ENCODE measurements at places on chromosomes 7 and 10. TPM values are rescaled to one million over a fixed set of nuclear protein-coding genes. Genes with fewer than 3 reads are reported as not detected.

DEPP1 gene
- 20.9 TPM for total RNA-seq

FKBP9 gene
- total RNA-seq, result 320 TPM

WDFY4 gene
- total RNA-seq, result not detected

MYL10 gene
- total RNA-seq, result not detected

ZNF722 gene
- total RNA-seq, result not detected

SEMA4G gene
- total RNA-seq, result 1.2 TPM

TAS2R3 gene
- total RNA-seq, result 1.2 TPM

PIK3AP1 gene
- 0.89 TPM for total RNA-seq

LRRC18 gene
- total RNA-seq, result not detected

PNLIP gene
- total RNA-seq, result not detected

PRLHR gene
- not detected for total RNA-seq

GNB2 gene
- total RNA-seq, result 61.5 TPM

CTAGE6 gene
- 1.3 TPM for total RNA-seq

INA gene
- total RNA-seq, result 0.30 TPM

ZWINT gene
- total RNA-seq, result 3.6 TPM

KCNH2 gene
- 2.7 TPM for total RNA-seq

AUTS2 gene
- 12.3 TPM for total RNA-seq

NYAP1 gene
- 0.83 TPM for total RNA-seq

MUC12 gene
- total RNA-seq, result 0.60 TPM

OR6V1 gene
- not detected for total RNA-seq

SRGN gene
- 13.1 TPM for total RNA-seq

ZMIZ2 gene
- total RNA-seq, result 21.3 TPM

CYP2C19 gene
- total RNA-seq, result not detected

RPEL1 gene
- not detected for total RNA-seq

NPFFR1 gene
- total RNA-seq, result not detected

DGKB gene
- total RNA-seq, result 0.59 TPM

ANKRD61 gene
- not detected for total RNA-seq
